H9 (cell line): ENCODE measurements at places on chromosomes 2 and 18.

DNA sequence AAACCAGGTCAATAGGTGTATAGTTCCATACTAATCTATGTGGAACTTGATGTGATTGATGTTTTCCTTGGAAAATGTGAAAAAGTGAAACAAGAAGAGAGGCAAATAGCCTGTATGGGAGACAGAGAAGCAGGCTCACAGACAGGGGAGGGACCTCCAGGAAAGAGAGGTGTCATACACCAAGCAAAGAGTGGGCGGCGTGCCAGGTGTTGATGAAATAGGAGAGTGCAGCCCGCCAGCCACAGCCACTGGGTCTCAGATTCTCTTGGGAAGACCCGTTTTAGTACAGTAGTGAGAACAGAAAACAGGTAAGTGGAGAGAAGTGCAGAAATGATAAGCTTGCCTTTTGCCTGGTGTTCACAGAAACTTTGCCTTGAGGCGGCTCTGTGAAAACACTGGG is 301.9 kb downstream of the ZNF407 start:
- H3K36me3 ChIP-seq = no peaks in the 10 kb centered on the region
- H3K27ac ChIP-seq = no peak overlapping the region
- H3K4me3 ChIP-seq = no peak overlapping the region
- DNase-seq = no peak
- H3K4me1 ChIP-seq = no peaks in the 10 kb centered on the region; the same call in 1 of the 2 replicates

GRCh38 chr2:213640738-213641425 is 356.6 kb downstream of the SPAG16 start:
- no peaks in the 10 kb centered on the region for H3K4me1 ChIP-seq
- no peak overlapping the region for H3K4me3 ChIP-seq
- no peak overlapping the region for H3K27ac ChIP-seq

- H3K4me1 ChIP-seq = no peaks in the 10 kb centered on the region
- no peaks in the 10 kb centered on the region for H3K27me3 ChIP-seq
- no peak overlapping the region for H3K4me3 ChIP-seq
- no peaks in the 10 kb centered on the region for H3K36me3 ChIP-seq
- no peak overlapping the region for H3K27ac ChIP-seq
- no peak for DNase-seq
Measured at GRCh38 chr2:69731147-69731970, 10.6 kb upstream of the ANXA4 start.

DNA sequence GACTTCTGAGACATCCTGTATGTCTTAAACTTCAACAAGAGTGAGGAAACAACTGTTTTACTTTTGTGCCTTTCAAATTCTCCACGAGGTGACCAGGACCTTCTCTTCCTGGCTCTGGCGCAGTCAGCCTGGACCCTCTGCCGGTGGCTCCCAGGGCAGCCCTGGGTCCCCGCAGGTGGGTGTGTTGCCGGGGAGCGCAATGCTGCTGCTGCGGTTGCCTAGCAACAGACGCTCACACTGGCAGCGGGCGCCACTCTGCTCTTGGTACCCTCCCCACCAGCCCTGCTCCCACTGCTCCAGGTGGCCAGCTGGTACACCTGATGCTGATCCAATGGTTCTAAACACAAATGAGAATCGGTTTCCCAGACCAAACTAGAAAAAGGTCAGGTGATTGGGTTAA is 58.7 kb downstream of the GNAL start:
- H3K27ac ChIP-seq = no peak overlapping the region
- no peak overlapping the region for H3K4me3 ChIP-seq
- no peaks in the 10 kb centered on the region for H3K4me1 ChIP-seq
- peaks cover 3% of the 10 kb centered on the region; the same call in 1 of the 2 replicates for H3K36me3 ChIP-seq
- peak; percentile 58 for DNase-seq

- no peaks in the 10 kb centered on the region for H3K4me1 ChIP-seq
- H3K27me3 ChIP-seq = no peaks in the 10 kb centered on the region
- no peaks in the 10 kb centered on the region for H3K36me3 ChIP-seq
- DNase-seq = no peak
- H3K27ac ChIP-seq = no peak overlapping the region
Measured at GRCh38 chr2:17867133-17867532, 11.3 kb upstream of the KCNS3 start.

- H3K4me1 ChIP-seq = no peaks in the 10 kb centered on the region
- H3K36me3 ChIP-seq = peaks cover 6% of the 10 kb centered on the region; the same call in 1 of the 2 replicates
- DNase-seq = no peak
- no peaks in the 10 kb centered on the region for H3K27me3 ChIP-seq
Measured at GRCh38 chr18:75072672-75073371, 136.1 kb downstream of the PTGR3 start.

DNA sequence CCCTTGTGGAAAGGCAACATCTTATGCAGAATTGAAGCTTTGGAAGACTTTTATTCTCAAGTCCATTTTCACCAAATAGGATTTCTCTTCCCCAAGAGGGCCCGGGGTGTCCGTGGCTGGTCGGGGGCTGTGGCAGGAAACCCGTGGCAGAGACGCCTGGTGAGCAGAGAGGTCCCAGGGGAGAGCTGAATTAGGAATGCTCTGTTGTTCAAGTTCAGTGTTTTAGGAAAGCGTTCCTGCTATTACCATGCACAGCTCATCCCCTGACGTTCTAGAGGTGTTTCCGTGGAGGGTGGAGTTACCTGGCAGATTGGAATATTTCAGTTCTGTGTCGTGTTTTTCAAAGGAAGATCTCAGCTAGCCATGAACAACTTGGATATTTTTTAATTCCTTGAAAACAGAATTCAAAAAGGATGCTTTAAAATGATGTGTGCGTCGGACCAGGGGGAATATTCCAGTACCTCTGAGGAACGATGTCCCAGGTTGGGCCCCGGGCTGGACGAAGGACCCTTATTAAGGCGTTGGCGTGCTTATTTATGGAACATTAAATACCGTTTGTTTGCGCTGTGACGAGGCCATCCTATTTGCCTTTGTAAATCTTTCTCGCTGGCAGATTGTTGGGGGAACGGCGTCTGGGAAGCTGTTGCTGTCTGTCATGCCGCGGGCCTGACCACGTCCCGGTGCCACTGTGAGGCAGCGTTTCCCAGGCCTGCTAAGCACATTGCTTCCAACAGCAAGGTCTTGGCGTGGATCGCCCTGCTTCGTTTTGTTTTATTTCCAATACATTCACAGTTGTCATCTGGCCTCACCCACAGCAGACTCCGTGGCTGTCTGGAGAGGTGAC is 8.2 kb downstream of the NFATC1 start:
- no peaks in the 10 kb centered on the region for H3K4me1 ChIP-seq
- peaks cover 8% of the 10 kb centered on the region for H3K27me3 ChIP-seq
- no peak overlapping the region for H3K27ac ChIP-seq
